Prostate gland (tissue), 2 donors: ENCODE measurements at places on chromosomes 6 and 20. TPM values are rescaled to one million over a fixed set of nuclear protein-coding genes. Genes with fewer than 3 reads are reported as not detected.

Gene SIRPD
- total RNA-seq, result 1.9 TPM

Gene PNPLA1
- not detected for total RNA-seq

Gene RIPK1
- 21.3 TPM for total RNA-seq

Gene DSP
- total RNA-seq, result 60.6 TPM

Gene CFB
- total RNA-seq, result 32.1 TPM

Gene SNX14
- 40.7 TPM for total RNA-seq

Gene TUBB2B
- 3.9 TPM for total RNA-seq

Gene STK38
- total RNA-seq, result 17.7 TPM

GRCh38 chr6:26216886-26217713, 129.9 kb downstream of the HFE start:
- H3K27ac ChIP-seq, result peak overlapping the region; percentile 92
- no peaks in the 10 kb centered on the region for H3K27me3 ChIP-seq
- DNase-seq, result peak; percentile 82
- no peaks in the 10 kb centered on the region for H3K36me3 ChIP-seq
- H3K4me1 ChIP-seq, result peaks cover 3% of the 10 kb centered on the region

- H3K4me3 ChIP-seq, result peak overlapping the region; percentile 41
- no peaks in the 10 kb centered on the region for H3K36me3 ChIP-seq
- peak overlapping the region; percentile 62 for H3K27ac ChIP-seq
- no peak for DNase-seq
- no peaks in the 10 kb centered on the region for H3K27me3 ChIP-seq
- no peaks in the 10 kb centered on the region for H3K4me1 ChIP-seq
Measured at GRCh38 chr6:20400456-20401204, 1.0 kb upstream of the E2F3 start.

DNA sequence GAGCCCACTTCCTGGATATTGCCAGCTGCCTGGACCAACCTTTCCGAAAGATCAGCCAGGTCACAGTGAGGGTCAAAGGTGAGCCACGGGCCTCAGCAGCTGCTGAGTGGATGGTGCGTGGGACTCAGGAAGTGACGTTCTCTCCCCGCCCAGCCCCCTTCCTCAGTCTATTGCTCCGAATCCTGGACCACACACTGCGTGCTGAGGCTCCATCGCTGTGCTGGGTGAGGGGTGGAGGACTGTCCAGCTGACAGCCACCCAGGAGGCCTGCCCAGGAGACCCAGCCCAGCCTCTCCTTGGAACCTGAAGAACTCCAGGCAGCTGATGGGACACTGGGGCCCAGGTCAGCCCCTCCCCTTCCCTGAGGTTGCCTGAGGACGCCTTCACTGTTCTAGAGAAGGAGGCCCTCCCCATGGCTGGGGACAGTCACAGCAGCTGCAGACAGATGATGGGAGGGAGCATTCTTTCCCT, 94.4 kb upstream of the CD93 start:
- no peaks in the 10 kb centered on the region for H3K4me1 ChIP-seq
- H3K27ac ChIP-seq, result no peak overlapping the region
- H3K27me3 ChIP-seq, result no peaks in the 10 kb centered on the region
- no peak overlapping the region for H3K4me3 ChIP-seq

DNA sequence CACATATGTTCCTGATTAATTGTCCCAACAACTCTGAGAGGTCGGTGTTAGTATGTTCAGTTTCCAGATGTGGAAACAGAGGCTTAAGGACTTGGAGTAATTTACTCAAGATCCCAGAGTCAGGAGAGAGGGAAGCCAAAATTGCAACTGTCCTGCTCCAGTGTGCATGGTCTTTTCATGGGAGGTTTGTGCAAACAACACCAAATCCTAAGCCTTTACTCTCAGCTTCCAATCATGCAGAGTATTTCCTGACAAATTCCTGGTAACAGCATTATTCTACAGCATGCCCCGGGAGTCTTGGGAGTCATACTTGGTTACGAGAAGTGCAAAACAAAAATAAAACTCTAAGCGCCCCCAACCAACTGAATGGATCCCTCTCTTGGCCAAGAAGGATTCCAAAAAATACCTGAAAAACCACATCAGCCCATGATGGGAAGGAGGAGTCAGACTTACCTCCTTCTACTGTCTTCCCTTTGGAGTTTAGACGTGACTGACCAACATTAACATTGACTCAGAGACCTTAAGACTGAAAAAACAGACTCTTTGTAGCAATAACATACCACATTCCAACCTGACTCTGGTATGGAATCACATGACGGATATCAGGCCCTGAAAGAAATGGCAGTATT, 30.8 kb upstream of the PPP1R3G start:
- no peak overlapping the region for H3K27ac ChIP-seq
- DNase-seq, result no peak
- no peaks in the 10 kb centered on the region for H3K4me1 ChIP-seq

DNA sequence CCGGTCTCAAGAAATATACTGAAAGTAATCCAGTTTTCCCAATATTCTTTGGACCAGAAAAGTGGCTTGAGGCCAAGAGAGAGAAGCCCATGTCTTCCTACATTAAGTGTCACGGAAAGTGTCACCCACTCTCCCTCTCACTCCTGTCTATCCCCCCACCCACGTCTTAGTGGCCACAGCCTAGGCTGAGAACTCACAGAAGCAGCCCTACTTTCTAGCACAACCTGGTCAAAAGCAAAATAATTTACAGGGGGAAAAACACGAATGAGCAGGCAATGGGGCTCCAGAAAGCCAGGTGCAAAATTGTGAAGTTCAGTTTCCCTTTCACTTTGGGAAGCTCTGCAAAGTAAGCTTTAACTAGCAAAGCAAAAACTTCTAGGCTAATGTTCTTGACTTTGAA, 118.0 kb downstream of the OPRM1 start:
- no peak overlapping the region for H3K27ac ChIP-seq
- no peaks in the 10 kb centered on the region for H3K27me3 ChIP-seq

DNA sequence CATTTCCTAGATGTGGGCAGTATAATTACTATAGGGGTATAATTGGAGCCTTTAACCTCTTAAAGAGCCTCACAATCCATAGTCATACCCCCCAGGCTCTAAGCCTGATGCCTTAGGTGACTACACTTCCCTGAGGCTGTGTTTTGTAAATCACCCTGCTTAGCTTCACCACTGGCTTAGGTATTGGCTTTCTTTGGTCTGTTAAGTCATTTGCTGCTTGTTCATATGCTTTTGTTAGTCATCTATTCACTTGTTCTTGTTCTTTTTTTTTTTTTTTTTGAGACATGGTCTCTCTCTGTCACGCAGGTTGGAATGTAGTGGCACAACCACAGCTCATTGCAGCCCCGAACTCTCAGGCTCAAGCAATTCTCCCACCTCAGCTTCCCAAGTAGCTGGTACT, 26.7 kb downstream of the KAT14 start:
- H3K27ac ChIP-seq, result no peak overlapping the region
- H3K27me3 ChIP-seq, result no peaks in the 10 kb centered on the region
- DNase-seq, result no peak

DNA sequence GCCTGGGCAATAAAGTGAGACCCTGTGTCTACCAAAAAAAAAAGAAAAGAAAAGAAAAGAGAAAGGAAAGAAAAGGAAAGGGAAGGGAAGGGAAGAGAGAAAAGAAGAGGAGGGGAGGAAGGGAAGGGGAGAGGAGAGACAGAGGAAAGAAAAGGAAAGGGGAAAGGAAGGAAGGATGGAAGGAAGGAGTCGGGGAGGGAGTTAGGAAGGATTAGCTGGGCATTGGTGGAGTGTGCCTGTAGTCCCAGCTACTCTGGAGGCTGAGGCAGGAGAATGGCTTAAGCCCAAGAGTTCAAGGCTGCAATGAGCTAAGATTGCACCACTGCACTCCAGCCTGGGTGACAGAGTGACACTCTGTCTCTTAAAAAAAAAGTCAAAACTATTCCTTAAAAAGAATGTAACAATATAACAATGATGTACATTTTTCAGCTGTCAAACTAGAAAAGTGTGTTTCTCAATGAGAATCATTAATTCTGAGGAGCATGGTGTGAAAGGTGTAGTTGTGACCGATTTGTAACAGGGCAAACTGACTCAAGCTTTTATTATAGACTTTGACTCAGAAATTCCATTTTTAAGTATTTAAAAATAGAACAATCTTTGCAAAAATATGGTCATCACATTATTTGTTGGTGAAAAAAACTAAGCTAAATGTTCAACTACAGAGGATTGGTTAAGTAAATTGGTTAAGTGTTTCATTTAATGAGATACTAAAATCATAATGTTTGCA, 14.7 kb downstream of the SNRPB start:
- DNase-seq, result no peak
- no peak overlapping the region for H3K27ac ChIP-seq
- H3K36me3 ChIP-seq, result no peaks in the 10 kb centered on the region
- no peak overlapping the region for H3K4me3 ChIP-seq
- no peaks in the 10 kb centered on the region for H3K4me1 ChIP-seq

DNA sequence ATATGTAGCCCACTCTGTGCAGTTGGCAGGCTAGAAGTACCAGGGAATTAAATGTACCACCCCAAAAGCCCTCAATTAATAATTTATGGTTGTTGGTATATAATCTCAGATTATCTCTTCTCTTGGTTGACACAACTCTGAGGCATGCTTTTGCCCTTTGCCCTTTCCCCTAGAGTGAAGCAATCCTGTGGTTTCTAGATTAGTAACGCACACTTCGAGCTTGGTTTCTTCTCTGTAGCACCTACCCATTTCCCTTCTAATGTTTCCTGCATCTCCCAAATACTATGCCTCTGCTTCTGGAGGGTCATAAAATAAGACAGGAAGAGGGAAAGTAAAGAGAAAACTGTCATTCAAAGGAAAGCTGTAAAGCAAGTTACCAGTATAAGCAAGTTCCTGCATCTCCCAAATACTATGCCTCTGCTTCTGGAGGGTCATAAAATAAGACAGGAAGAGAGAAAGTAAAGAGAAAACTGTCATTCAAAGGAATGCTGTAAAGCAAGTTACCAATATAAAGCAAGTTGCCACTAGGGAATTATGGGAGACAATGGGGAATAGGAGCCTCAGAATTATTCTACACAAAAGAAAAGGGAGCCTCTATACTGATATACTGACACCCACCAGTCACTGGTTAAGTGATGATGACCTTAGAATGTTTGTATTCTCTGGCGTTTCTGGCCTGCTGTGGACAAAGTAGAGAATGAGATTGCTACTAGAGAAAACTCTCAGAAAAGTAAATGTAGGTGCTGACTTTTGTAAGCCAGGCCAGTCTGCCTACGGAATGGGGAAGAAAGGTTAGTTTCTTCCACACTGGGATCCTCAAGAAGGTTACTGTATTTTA, 862.6 kb upstream of the MAN1A1 start:
- no peaks in the 10 kb centered on the region for H3K36me3 ChIP-seq
- no peaks in the 10 kb centered on the region for H3K27me3 ChIP-seq

DNA sequence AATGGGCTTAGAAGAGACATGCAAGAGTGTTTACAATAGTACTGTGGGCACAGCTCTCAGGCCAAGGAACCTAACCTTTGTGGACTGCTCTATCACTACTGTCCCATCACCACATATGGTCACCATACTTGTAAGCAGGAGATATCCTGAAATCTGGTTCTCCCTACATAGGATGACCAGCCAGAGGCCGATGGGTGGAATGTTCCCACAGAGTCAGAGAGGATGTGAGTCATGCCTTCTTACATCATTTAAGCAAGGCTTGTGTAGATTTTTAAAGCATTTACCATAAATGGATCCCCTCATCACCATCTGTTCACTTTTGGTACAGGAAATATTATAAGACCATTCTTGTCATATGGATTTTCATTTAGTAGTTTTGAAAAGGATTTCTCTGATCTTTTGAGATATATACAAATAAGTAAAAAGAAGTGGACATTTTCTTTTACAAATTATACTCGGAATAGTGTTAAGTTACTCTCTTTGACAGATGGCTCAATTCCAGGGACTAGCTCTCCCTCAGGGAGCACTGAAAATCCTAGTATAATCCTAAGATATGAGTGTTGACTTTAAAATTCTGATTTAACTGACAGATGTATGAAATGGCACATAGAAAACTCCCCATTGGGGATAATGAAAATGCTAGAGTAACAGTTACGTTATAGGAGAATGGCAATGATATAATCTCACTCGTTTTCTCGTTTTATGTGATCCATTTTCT, 6.6 kb downstream of the HTR1B start:
- H3K4me3 ChIP-seq, result no peak overlapping the region
- H3K36me3 ChIP-seq, result no peaks in the 10 kb centered on the region
- no peaks in the 10 kb centered on the region for H3K27me3 ChIP-seq
- no peak for DNase-seq
- no peaks in the 10 kb centered on the region for H3K4me1 ChIP-seq

- H3K36me3 ChIP-seq, result no peaks in the 10 kb centered on the region
- DNase-seq, result no peak
- H3K27ac ChIP-seq, result no peak overlapping the region
Measured at GRCh38 chr6:85047818-85048217, 283.4 kb upstream of the TBX18 start.

GRCh38 chr20:5945963-5946362, 4.4 kb downstream of the TRMT6 start:
- no peak overlapping the region for H3K27ac ChIP-seq
- DNase-seq, result no peak
- peaks cover 12% of the 10 kb centered on the region for H3K36me3 ChIP-seq
- H3K27me3 ChIP-seq, result no peaks in the 10 kb centered on the region

DNA sequence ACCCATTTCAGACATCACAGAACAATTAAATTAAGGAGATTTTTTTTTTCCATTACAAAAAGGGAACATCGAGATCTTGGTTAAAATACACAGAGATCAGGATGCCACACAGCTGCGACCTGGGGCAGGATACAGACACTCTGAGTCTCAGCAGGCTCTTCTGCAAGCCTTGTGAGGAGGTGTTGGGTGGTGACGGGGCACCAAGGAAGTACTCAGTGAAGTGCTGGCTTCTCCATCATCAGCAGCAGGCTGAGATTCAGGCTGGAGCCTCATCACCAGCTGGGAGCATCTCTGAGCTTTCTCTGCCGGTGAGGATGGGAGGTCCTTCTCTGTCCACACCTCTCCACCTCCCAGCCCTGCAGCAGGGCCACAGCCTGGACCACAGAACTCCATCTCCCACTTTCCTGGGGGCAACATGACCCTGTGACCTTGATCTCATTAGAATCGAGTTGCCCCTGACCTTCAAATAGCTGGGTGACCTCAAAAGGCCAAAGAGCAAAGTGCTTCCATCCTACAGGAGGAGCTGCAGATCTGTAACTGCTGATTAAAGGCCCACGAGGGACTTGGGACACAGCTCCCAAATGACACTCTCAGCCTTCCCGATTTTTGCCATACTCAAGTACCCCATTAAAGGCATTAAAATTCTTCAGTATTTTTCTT, 16.0 kb downstream of the PMEPA1 start:
- DNase-seq, result no peak
- H3K27me3 ChIP-seq, result no peaks in the 10 kb centered on the region
- H3K36me3 ChIP-seq, result no peaks in the 10 kb centered on the region
- peaks cover 67% of the 10 kb centered on the region for H3K4me1 ChIP-seq
- H3K27ac ChIP-seq, result peak overlapping the region; percentile 98

GRCh38 chr6:49001856-49002541, 461.1 kb downstream of the MMUT start:
- H3K27me3 ChIP-seq, result no peaks in the 10 kb centered on the region
- H3K27ac ChIP-seq, result no peak overlapping the region
- no peaks in the 10 kb centered on the region for H3K36me3 ChIP-seq
- no peaks in the 10 kb centered on the region for H3K4me1 ChIP-seq

GRCh38 chr6:13924146-13924948, 405 bp upstream of the RNF182 start:
- peak overlapping the region; percentile 36 for H3K4me3 ChIP-seq
- DNase-seq, result peak; percentile 15
- H3K27me3 ChIP-seq, result peaks cover 4% of the 10 kb centered on the region
- H3K4me1 ChIP-seq, result peaks cover 6% of the 10 kb centered on the region
- H3K36me3 ChIP-seq, result no peaks in the 10 kb centered on the region
- no peak overlapping the region for H3K27ac ChIP-seq
